SW480 (cell line): ENCODE measurements at places on chromosomes 1 and 21.

GRCh38 chr1:156887734-156888133 is 5.8 kb upstream of the PEAR1 start:
- DNase-seq, result no peak

DNA sequence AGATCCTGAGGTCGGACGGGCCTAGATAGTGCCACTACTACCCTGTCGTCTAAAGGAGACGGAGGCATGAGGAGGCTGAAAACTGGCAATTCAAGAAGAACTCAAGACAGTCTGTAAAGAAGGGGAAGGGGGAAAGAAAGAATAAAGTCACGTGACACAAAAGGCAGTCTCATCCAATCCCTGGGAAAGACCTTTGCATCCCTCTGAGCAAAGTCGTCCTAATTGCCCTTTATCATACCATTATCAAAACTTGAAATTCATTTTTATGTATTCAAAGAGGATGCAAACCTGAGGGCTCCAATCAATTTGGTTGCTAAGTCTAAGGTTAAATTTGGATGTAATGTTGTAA is 2.2 kb downstream of the DUSP10 start:
- DNase-seq, result no peak

DNA sequence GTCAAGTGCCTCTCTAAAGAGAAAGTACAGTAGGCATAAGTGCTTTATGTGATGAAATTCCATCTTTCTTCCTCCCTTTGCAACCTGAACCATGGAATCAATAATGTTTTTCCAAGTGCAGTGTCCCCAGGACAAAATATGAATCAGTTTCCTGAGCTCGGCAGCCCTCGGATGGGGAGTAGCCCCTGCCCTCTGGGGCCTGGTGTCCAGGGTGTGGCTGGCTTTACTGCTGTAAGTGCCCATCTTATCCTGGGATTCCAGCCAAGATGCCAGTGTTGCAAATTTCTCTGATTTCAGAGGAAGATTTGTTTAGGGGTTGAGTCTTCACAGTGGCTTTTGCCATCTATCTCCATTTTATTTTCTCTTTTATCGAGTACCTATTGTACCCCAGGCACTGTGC is 40.5 kb upstream of the SRP9 start:
- DNase-seq, result no peak

DNA sequence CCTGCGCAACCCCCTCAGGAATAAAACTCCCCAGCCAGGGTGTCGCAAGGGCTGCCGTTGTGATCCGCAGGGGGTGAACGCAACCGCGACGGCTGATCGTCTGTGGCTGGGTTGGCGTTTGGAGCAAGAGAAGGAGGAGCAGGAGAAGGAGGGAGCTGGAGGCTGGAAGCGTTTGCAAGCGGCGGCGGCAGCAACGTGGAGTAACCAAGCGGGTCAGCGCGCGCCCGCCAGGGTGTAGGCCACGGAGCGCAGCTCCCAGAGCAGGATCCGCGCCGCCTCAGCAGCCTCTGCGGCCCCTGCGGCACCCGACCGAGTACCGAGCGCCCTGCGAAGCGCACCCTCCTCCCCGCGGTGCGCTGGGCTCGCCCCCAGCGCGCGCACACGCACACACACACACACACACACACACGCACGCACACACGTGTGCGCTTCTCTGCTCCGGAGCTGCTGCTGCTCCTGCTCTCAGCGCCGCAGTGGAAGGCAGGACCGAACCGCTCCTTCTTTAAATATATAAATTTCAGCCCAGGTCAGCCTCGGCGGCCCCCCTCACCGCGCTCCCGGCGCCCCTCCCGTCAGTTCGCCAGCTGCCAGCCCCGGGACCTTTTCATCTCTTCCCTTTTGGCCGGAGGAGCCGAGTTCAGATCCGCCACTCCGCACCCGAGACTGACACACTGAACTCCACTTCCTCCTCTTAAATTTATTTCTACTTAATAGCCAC is 696 bp downstream of the TGFB2 start:
- DNase-seq, result peak; percentile 53

GRCh38 chr1:28172713-28173150 is 3.8 kb downstream of the PTAFR start:
- no peak for DNase-seq

DNA sequence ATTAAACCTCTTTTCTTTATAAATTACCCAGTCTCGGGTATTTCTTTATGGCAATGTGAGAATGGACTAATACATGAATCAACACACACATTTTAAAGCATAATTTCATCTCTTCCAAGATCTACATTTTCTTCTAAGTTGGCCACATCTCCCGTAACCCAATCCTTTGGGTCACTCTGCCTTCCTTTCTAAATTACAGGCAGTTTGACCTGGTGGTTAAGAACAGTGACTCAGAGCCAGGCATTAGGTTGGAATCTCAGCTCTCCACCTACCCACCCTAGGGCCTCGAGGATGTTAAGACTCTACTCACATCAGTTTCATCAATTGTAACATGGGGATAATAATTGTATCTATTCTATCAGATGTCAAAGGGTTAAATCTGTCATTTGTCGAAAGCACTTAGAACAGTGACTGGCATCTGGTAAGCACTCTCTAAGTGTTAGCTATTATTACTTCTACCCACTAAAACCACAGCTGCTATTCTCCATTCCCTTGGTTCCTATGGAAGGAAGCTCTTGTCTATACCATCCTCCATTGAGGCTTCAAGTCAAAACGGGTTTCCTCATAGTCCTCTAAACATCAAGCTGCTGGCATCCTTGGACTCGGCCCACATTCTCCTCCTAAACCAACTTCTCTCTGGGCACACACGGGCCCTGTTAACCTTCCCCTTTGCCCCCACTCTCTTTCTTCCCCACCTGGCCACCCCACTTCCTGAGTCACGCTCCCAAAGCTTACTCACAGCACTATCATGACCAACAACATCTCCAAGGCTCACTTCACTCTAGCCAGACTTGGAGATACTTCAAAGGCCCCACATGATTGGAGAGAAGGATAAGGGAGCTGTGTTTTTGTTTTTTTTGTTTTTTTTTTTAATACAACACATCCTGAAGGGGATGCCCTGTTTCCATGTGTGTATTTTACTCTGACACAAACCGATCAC is 116.9 kb downstream of the TGFBR3 start:
- no peak for DNase-seq

DNA sequence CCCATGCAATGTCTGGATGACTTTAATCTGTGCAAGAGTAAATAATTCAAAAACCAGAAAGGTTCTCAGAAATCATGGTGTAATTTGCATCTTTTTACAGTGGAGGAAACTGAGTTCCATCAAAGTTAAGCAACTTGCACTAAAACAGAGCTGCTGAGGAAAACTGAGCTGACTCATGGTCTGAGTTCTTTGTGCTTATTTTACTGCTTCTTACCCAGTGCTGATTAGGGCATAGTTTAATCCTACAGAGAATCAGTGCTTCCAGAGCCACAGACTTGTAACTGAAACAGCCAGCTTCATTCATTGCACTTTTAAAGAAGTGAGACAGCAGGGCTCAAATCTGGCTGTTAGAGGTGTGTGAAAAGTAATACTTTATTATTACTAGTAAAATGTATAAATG is 10.9 kb upstream of the RWDD3 start:
- no peak for DNase-seq

GRCh38 chr1:227758366-227758765 is 23.1 kb downstream of the SNAP47 start:
- no peak for DNase-seq

- DNase-seq, result peak; percentile 73
Observed at GRCh38 chr1:27574871-27575831, 28.8 kb downstream of the AHDC1 start.

DNA sequence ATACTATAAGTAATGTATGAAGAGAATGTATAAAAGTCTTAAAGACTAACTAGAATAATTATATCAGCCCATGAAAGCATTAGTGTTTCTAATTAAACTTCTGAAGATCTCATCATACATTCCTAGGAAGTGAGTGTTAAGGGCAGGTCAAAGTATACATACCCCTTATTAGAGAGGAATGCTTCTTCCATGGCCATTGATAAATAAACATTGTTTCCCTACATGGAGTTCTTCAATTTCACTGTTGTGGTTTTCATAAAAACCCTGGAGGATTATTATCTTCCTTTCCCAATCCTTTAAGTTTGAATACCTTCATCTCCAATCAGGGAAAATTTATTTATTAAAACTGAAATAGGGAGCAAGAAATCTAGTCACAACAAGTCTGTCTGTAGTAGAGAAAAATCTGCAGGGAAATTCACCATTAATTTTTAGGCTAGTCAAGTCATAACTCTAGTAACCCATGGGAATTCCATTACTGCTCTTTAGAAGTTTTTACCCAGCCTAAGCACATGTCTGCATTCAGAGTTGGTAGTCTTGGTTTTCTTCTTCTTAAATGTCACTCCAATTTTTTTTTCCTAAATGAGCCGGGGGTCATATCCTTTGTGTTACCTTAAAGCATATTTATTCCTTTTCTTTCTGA is 147.0 kb downstream of the TNFSF18 start:
- no peak for DNase-seq

- DNase-seq, result no peak
Observed at GRCh38 chr1:15621975-15622374, 4.7 kb downstream of the DDI2 start.

DNA sequence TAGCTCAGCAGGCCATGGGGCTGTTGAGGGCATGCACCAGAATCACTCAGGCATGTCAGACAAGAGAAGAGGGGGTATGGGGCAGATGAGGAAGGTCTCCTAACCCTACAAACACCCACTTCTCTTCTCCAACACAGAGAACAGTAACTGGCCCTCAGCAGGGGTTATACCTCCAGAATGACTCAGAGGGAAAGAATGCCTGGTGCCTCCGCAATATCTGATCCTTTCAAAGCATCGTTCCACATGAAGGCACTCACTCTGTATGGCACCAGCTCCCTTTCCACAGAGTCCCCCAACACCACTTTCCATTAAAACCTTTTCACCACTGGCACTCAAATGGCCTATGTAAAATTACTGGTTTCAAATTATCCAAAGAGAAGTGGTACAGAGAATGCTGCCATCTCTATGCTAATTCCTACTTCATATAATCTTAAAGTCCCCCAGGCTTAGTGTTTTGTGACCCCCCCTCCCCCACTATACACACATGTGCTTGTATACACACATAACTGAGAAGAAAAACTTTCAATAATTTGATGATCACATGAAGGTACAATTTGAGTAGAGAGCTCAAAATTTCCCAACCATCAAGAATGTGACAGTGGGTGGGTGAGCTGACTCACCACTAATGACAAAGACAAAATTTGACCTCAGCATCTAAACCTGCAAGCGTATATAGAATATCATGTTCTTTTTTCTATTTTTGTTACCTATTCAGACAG is 91.5 kb downstream of the SIPA1L2 start:
- DNase-seq, result peak; percentile 84

DNA sequence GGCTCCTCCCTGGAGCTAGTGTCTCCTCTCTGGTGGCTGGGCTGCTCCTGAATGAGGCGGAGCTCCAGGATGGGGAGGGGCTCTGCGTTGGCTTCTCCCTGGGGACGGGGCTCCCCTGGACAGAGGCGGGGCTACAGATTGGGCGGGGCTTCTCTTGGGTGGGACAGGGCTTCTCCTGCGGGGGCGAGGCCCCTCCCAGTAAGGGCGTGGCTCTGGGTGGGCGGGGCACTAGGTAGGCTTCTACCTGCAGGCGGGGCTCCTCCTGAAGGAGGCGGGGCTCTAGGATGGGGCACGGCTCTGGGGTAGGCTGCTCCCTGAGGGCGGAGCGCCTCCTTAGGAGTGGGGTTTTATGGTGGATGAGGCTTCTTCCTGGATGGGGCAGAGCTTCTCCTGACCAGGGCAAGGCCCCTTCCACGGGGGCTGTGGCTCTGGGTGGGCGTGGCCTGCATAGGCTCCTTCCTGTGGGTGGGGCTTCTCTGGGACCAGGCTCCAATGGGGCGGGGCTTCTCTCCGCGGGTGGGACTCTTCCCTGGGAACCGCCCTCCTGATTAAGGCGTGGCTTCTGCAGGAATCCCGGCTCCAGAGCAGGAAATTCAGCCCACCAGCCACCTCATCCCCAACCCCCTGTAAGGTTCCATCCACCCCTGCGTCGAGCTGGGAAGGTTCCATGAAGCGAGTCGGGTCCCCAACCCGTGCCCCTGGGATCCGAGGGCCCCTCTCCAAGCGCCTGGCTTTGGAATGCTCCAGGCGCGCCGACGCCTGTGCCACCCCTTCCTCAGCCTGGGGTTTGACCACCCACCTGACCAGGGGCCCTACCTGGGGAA is 22.7 kb upstream of the ARF1 start:
- DNase-seq, result peak; percentile 93

DNA sequence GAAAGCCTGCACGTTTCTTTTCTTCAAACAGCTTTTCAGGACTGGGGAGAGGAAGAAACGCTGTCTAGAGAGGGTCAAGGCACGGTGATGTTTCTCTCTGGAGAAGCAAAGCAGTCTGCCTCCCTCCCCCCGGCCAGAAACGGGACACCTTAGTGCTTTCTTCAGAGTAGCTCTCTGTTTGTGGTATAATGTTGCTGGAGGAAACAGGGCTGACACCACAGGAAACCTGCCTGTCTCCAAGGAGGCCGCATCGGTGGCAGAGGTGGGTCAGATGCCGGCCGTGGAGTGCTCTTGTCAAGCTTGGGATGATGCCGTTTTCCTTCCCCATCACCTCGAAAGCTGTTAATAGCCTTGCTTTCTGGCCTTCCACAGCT is 139.4 kb downstream of the DHRS3 start:
- no peak for DNase-seq

DNA sequence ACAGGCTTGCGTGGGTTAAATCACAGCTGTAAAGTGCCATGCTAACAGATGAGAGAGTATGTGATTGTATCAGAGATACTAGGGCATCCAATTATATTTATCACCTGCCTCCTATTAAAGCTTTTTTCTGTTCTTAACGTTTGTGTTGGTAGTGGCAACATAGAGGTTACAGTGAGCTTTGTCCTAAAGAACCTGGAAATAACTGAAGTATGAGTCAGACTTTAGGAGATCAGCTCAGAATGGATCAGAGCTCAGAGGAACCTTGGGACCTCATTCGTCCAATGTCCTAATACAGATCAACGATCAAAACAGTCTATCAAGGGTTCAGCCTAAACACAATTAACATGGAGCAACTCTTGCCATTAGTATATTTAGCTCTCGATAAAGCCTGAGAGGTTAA is 81.0 kb downstream of the RGS7 start:
- DNase-seq, result peak; percentile 42
